Astrocyte (in vitro differentiated cells and primary cell): ENCODE measurements at places on chromosomes 5 and 9. TPM values are rescaled to one million over a fixed set of nuclear protein-coding genes. Genes with fewer than 3 reads are reported as not detected.
A peak's percentile ranks its signal among the peaks of the same experiment; 100 is the strongest.

Gene MLLT3
- 35.1 and 41.6 TPM in 2 replicates for total RNA-seq

Gene SPATA31A1
- not detected in 2 replicates for total RNA-seq

Gene FOXI1
- total RNA-seq: not detected in 2 replicates

Gene SAXO1
- 0.10 TPM in 1 of 2 replicates, not detected in the other for total RNA-seq

Gene SLC6A19
- not detected in 2 replicates for total RNA-seq

Gene TAF11L9
- total RNA-seq: not detected in 2 replicates

Gene BSPRY
- total RNA-seq: 0.27 TPM in 1 of 2 replicates, not detected in the other

Gene ACSL6
- total RNA-seq: 0.07 TPM in 1 of 2 replicates, not detected in the other

Gene PCDHA9
- 0.95 and 1.1 TPM in 2 replicates for total RNA-seq

DNA sequence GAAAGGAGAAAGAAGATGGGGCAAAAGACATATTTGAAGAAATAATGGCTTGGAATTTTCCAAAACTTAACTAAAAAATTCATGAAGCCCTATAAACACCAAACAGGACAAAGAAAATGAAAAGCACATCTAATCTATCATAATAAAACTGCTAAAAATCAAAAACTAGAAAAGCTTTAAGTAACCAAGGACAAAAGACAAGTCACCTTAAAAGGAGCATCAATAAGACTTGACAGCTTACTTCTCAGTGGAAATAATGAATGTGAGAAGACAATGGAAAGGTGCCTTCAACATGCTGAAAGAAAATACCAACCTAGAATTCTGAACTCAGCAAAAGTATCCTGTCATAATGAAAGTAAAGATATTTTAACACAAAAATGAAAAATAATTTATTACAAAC, 27.0 kb downstream of the GTF3C4 start:
- H3K27ac ChIP-seq: no peak overlapping the region
- no peak overlapping the region for H3K4me3 ChIP-seq
- DNase-seq: no peak
- no peaks in the 10 kb centered on the region for H3K4me1 ChIP-seq

DNA sequence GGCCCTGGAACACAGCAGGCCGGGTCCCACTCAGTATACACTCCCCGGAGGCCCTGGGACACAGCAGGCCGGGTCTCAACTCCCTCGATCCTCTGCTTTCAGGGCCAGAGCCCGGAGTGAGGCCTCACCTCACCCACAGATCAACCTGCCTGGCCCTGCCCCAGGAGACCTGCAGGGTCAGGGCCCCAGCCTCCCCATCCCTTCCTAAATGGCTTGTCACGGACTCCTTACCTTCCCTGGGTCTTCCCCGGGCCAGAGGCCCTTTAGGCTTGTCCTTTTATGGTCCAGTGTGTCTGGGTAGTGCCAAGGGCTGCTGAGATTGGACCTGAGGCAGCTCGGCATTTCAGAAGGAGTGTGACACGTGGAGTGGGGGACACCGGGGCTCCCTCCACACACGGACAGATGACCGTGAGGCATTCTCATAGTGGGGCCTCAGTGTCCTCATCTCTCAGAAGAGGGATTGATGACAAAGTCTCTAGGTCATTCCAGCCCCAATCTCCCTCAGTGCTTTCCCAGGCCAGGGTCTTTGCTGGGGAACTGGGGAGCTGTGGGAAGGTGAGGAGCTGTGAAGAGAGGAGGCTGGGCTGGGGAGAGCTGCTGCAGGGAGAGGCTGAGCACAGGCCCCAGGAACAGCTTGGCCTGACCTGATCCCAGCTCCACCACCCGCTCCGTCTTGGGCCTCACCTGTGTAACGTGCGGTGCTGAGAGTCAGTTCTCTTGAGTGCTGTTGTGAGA, 18.0 kb upstream of the PLEKHG4B start:
- H3K27me3 ChIP-seq: peaks cover 8% of the 10 kb centered on the region
- H3K27ac ChIP-seq: no peak overlapping the region
- no peak overlapping the region for H3K4me3 ChIP-seq
- no peaks in the 10 kb centered on the region for H3K36me3 ChIP-seq

GRCh38 chr9:38371495-38371894, 21.0 kb upstream of the ALDH1B1 start:
- H3K4me1 ChIP-seq: no peaks in the 10 kb centered on the region
- no peak overlapping the region for H3K4me3 ChIP-seq
- H3K27me3 ChIP-seq: peaks cover 15% of the 10 kb centered on the region
- no peak overlapping the region for H3K27ac ChIP-seq
- DNase-seq: peak; percentile 34

DNA sequence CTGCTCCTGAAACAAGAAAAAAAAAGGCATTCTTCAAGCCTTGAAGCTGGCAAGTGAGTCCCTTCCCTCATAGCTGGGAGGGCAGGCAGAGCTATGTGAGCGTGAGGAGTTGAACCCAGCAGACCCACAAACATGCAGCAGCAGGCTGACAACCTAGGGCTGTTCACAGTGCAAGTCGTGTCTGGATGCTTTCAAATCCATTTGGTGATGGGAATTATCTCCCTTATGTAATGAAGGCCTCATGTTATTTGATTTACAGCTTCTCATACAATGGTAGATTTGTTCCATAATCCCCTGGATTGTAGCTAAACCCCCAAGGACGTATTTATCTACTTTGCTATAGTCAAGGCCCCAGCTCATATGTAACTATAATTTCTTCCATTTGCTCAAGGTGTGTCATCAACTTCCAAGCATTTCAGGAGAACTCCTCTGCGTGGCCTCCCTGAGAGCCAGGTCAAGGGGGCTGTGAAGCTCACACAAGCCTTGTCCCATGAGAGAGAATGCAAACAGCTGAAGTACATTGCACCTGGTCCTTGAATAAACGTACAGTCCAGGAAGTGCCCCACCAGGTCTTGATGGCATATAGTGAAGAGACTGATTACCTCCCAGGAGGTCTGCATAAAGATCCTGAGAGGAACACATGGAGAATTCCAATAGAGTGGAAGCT, 124.8 kb upstream of the SLC1A3 start:
- DNase-seq: no peak

GRCh38 chr9:137428841-137429545, 5.8 kb downstream of the NOXA1 start:
- no peak overlapping the region for H3K27ac ChIP-seq
- H3K4me3 ChIP-seq: no peak overlapping the region
- H3K4me1 ChIP-seq: peaks cover 5% of the 10 kb centered on the region
- DNase-seq: no peak
- no peaks in the 10 kb centered on the region for H3K27me3 ChIP-seq
- H3K36me3 ChIP-seq: no peaks in the 10 kb centered on the region

DNA sequence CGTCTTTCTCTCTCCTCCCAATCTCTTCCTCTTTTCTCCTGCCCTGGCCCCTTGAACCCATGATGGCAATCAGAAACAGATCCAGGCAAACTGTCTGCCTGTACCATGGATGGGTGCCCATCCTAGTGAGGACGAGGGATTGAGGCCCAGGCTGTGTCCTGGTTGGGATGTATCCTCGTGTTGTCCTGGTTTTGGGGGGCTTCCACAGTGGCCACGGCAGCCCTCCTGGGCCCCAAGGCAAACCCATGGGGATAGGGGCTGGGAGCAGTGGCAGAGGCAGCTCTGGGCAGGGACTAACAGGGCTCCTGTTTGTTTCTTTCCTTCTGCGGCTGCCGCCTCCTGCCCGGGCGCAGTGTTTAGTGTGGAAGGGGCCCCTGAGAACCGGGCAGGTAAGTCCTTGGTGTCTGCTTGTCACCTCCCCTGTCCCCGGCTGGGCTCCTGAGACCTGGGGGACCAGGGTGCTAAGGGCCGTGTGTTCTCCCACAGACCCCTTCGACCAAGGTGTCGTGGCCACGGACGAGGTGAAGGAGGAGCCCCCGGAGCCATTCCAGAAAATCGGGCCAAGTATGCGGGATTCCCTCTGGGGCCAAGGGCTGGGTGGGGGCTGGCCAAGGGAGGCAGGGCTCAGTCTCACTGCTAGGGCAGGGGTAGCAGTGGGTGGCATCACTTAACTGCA, 70.0 kb downstream of the AMBP start:
- H3K27me3 ChIP-seq: no peaks in the 10 kb centered on the region
- H3K27ac ChIP-seq: no peak overlapping the region
- H3K4me3 ChIP-seq: no peak overlapping the region
- DNase-seq: no peak
- peaks cover 8% of the 10 kb centered on the region for H3K4me1 ChIP-seq

GRCh38 chr9:133125941-133126696, 5.1 kb upstream of the RALGDS start:
- DNase-seq: peak; percentile 63
- H3K4me1 ChIP-seq: peaks cover 29% of the 10 kb centered on the region
- peak overlapping the region; percentile 33 for H3K27ac ChIP-seq
- H3K36me3 ChIP-seq: no peaks in the 10 kb centered on the region
- H3K4me3 ChIP-seq: no peak overlapping the region

DNA sequence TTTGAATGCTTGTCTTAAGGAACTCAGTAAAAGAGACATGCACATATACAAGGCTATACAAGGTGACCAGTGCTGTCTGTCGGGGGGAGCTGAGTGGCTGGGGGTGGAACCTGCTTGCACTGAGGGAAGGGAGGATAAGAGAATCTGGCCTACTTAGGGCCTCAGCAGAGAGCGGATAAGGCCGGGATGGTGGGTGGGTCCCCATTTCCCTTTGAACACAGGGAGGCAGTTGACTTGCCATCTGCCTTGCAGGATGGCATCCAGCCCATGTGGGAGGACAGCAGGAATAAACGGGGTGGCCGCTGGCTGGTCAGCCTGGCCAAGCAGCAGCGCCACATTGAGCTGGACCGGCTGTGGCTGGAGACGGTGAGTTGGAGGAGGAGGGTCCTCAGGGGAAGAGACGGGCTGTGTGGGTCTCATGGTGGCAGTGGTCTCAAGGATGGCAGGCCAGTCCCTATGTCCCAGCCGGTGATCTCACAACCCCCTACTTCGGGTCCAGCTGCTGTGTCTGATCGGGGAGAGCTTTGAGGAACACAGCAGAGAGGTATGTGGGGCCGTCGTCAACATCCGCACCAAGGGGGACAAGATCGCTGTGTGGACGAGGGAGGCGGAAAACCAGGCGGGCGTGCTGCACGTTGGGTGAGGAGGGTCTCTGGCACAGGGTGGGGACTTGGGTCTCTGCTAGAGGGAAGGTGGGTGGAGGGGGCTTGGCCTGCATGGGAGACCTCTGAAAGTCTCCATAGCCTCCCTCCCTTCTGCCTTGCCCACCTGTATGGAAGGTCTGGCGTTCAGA, 2.2 kb upstream of the TSPAN17 start:
- H3K4me1 ChIP-seq: peaks cover 17% of the 10 kb centered on the region
- DNase-seq: no peak
- H3K27ac ChIP-seq: no peak overlapping the region
- no peaks in the 10 kb centered on the region for H3K36me3 ChIP-seq
- H3K4me3 ChIP-seq: no peak overlapping the region

- peak; percentile 83 for DNase-seq
- peaks cover 29% of the 10 kb centered on the region for H3K4me1 ChIP-seq
- H3K27me3 ChIP-seq: no peaks in the 10 kb centered on the region
- H3K4me3 ChIP-seq: peak overlapping the region; percentile 12
Observed at GRCh38 chr5:68344447-68345111, 129.0 kb downstream of the PIK3R1 start.

DNA sequence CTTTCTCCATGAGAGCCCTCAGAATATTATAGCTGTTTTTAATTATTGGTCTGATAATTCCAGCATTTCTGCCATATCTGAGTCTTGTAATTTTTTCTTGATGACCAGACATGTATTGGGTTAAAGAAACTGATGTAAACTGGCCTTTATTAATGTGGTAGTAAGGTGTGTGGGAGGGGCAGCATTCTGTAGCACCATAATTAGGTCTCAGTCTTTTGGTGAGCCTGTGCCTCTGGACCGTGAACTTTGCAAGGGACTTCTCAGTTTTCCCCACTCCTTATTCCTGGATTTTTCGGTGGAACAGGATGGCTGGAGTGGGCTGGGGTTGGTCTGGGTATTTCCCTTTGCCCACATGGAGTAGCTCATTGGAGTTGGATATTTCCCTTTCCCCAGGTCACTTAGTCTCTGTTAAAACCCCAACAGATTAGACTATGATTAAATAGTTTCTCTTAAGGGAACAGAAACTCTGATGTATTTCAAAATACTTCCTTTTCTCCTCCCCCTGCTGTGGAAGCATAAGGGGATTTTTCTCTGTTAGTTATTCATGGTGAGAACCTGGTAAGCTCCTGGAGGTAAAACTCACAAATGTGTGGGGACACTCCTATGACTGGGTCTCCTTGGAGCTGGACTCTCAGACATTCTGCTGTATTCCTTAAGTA, 52.4 kb downstream of the FSD1L start:
- H3K36me3 ChIP-seq: no peaks in the 10 kb centered on the region
- DNase-seq: no peak
- no peak overlapping the region for H3K4me3 ChIP-seq

DNA sequence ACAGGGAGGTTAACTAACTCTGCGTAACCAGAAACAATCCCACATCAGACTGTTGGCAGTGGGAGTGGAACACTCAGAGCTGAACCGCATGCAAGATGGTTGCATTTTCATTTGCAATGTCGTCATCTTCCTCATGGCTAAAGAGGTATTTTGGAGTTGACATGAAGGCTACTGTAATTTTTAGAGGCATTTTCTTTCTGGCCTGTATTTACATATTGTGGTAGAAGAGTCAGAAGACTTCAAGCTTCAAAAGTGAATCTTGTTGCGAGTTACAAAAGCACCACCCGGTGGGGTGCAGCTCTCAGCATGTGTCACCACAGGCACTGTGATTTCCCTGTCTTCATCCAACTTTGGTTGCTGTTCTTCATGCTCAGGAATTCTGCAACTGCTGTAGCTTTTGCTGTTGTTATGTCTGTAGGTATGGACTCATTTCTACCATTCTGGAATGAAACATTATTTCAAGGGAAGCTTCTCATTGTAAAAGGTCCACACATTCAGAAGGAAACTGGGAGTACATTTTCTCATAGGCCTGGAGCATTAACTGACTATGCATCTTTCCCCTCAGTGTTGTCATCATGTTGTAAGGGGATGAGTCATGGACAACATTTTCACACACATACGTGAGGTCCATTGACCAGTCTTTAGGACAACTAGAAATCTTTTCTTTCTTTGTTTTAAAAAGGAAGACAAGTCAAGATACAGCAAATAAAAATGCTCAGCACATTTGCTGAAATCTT, 35.4 kb upstream of the GDNF start:
- peaks cover 8% of the 10 kb centered on the region for H3K4me1 ChIP-seq
- peak; percentile 78 for DNase-seq
- no peak overlapping the region for H3K4me3 ChIP-seq

DNA sequence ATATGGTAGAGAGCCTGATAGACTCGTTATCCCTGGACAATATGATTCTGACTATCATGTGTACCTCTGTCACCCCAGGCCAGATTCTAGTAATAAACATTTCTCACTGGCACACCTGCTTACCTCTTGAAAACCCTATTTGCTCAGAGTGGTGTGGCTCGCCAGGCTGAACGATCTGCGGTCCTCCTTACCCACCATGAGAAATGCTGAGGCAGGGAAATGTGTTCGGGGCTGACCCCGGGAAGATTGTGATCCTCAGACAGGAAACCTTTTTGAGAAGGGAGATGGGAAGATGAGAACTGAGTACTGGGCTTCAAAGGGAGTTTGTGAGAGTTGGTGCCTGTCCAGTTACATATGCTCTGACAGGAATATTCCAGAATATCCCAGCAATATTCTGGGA, 10.7 kb upstream of the PRXL2C start:
- DNase-seq: no peak
- no peaks in the 10 kb centered on the region for H3K4me1 ChIP-seq
- no peak overlapping the region for H3K4me3 ChIP-seq
- no peak overlapping the region for H3K27ac ChIP-seq
- no peaks in the 10 kb centered on the region for H3K36me3 ChIP-seq
- no peaks in the 10 kb centered on the region for H3K27me3 ChIP-seq
